ENCODE measurements at places on chromosomes 1 and 21.

GRCh38 chr1:60866917-60867531, 215.3 kb upstream of the NFIA start:
- H3K4me1 ChIP-seq, result 0 out of 2 replicates have a peak, but pooled peaks cover 5% of the 10 kb centered on the region
- DNase-seq, result no peak
- H3K4me3 ChIP-seq, result no peak overlapping the region
- no peak overlapping the region for H3K27ac ChIP-seq
- H3K27me3 ChIP-seq, result no peaks in the 10 kb centered on the region
- no peaks in the 10 kb centered on the region for H3K36me3 ChIP-seq

DNA sequence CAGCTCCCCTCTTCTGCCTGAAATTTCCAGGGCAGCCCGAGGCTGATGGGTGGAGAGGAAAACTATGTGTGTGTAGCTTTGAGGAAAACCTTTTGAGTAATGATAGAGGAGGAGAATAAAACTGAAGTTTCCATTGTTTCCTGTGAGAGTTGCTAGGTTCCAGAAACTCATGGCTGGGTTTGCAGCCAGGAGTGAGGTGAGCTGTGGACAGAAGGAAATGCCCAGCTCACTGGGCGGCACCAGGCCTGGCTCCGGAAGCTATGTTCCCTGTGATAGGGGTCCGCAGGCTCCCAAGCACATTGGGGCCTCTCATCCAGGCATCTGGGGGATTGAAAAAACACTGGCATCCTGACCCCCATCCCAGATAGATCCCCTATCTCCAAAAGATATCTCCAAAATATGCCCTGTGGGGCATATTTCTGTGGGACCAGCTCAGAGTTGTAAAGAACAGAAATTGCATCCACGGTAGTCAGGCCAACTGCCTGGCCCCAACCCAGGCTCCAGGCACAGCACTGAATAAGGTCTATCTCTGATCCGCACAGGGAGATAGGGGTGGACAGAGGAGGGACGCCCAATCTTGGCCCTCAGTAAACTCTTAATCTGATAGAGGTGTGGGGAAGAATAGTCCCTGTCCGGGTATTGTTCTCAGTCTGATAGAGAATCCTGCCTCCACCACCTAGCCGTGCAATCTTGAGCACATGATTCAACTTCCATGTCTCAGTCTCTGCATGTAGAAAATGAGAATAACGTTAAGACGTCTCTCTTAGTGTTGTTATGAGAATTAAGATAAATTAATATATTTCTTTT, 1.8 kb upstream of the HSPG2 start:
- H3K4me3 ChIP-seq, result no peak overlapping the region
- no peak overlapping the region for H3K27ac ChIP-seq
- no peaks in the 10 kb centered on the region for H3K4me1 ChIP-seq
- no peaks in the 10 kb centered on the region for H3K36me3 ChIP-seq

DNA sequence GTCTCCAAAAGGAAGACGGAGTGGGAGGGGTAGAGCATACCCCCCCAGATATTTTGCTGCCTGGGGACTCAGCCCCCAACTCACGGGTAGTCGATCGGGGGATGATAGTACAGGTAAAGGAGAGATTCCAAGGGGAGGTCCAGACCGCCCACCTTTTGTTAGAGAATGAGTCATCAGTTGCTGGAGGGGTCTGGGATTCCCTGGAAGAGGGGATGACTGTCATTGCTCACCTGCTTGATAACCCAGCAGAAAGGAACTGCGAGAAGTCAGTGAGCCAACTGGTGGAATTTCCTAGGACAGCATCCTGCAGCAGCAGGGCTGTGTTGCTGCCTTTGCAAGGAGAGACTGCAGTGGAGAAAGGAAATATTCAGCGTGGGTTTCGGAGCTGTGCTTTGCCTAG, 64.4 kb downstream of the MACF1 start:
- H3K36me3 ChIP-seq, result no peaks in the 10 kb centered on the region
- peaks cover 78% of the 10 kb centered on the region for H3K4me1 ChIP-seq
- peak overlapping the region; percentile 90 for H3K27ac ChIP-seq
- DNase-seq, result no peak

- no peak for DNase-seq
- no peak overlapping the region for H3K4me3 ChIP-seq
- no peaks in the 10 kb centered on the region for H3K27me3 ChIP-seq
- no peaks in the 10 kb centered on the region for H3K36me3 ChIP-seq
- no peaks in the 10 kb centered on the region for H3K4me1 ChIP-seq
Observed at GRCh38 chr1:176603696-176604095, 140.7 kb downstream of the PAPPA2 start.

GRCh38 chr1:116392717-116393404, 19.8 kb downstream of the ATP1A1 start:
- H3K4me3 ChIP-seq, result no peak overlapping the region
- no peaks in the 10 kb centered on the region for H3K27me3 ChIP-seq
- H3K4me1 ChIP-seq, result no peaks in the 10 kb centered on the region
- no peak for DNase-seq
- no peak overlapping the region for H3K27ac ChIP-seq

Measured in MM.1S (cell line).